B cell (primary cell): ENCODE measurements at places on chromosomes 16 and 17.

GRCh38 chr17:73255671-73256181 is 6.0 kb downstream of the CPSF4L start:
- DNase-seq, result peak; percentile 70

GRCh38 chr16:87552772-87553573 is 49.3 kb upstream of the JPH3 start:
- DNase-seq, result no peak

DNA sequence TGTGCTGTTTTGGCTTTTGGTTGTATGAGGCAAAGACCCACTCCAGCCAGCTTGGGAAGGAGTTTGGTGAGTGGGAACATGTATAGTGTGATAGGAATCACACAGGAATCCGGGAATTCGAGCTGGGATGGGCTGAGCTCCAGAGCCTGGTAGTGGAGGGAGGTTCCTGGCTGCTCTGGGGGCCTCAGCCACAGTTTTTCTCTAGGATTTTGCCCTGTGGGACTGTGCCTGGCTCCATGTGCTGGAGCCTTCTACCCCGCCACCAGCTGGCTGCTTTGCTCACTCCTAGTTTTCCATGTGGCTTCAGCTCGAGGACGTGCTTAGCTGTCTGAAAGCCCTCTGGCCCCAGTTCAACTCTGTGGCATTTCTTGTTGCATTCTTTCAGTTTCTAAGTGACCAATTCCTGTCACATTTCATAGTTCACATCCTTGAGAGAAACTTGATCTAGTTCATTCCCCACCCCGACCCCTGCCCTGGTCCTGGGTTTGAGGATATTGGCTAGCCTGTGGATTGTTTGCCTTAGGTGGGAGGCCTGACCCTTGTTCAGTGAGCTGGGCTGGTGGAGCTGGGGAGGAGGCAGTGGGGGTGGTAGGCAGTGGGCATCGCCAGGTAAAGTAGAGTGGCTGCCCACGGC is 5.0 kb downstream of the SEC14L1 start:
- DNase-seq, result peak; percentile 25

DNA sequence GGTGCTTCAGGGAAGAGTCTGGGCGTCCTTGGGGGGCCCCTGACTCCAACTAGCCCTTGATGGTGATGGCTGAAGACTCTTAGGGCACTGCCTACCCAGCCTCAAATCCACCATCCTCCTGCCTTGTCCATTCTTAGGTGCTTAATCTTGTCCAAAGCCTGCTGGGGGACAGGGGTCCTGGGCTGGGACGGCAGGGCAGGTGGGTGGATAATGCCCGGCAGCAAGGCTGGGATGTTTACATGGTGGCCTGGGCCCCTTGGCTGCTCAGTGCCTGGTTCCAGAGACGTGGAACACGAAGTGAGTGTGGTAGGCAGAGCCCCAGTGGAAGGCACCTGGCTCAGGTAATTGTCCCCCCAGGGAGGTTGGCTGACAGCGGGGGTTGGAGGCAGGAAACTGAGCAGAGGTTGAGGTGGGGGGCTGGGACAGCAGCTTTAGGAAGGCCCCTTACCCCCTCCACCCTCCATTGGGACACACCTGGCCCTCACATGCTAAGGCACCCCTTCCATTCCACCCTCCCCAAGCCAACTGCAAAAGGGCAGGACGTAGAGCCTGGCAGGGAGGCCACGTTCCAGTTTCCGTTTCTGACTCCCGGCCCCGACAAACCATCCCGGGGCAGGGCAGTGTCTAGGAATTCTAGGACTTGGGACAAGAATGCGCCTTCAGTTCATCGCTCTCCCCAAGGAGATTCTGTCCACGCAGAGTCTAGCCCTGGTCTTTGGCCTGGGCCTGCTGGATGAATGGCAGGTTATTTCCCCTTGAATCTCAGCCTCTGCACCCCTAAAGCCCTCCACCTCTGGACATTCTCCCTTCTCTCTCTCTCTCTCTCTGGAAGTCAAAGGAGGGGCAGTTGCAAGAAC is 1.9 kb downstream of the FOXJ1 start:
- DNase-seq, result no peak

GRCh38 chr16:72471317-72471924 is 299.5 kb upstream of the PMFBP1 start:
- DNase-seq, result no peak

DNA sequence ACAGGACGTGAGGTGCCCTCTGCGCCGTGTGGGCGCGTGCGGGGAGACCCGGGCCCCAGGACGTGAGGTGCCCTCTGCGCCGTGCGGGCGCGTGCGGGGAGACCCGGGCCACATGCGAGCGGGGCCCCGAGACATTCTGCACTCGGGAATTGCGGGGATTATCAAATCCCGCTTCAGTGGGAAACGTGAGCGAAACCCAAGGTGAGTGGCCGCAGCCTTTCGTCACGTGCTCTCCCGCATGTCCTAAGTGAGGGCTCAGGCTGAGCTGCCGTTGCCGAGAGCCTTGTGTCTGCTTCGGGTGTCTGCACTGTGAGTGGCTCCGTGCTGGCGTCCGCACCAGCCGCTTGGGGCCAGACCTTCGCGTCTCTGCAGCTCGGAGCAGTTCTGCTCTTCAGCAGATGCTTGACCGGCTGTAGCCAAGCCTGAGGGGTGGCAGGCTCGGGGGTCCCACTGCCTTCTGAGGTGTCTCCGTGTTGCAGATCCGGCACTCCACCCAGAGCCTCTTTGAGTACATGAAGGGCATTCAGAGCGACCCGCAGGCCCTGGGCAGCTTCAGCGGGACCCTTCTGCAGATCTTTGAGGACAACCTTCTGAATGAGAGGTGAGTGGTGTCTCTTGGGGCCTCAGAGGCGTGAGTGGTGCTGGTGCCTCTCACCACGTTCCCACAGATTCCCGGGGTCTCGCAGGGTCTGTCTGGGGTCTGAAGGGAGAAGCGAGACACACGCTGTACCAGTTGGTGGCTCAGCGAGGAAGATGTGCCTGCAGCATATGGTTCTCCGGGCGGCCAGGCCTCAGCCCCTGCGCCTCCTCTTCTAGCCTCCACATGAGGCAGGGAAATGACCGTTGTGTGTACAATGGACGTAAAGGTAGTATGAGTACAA is 90.5 kb upstream of the ZNF750 start:
- no peak for DNase-seq

DNA sequence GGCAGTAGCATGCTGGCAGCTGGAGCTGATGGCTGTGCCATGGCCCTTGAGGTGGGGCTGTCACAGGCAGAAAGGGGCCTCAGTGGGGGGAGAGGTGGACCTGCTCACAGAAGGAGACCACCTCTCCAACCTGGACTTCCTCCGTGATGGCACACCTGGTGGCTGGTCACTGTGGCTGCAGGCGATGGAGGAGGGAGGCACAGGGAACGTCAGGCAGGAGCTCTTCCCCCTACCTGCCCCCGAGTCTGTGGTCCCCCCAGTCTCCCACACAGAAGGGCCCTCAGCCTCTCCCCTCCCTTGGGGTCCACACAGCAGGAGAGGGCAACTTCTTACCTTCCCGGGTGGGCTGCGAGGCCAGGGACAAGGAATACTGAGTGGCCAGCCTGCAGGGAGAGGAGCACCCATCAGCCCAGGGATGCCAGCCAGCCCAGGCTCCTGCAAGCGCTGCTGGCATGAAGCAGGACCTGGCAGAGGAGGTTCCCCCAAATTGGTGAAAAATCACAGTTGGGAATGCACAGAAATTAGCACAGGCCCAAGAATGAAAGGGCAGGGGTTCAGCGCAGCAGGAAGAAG is 96.5 kb downstream of the GOSR1 start:
- no peak for DNase-seq

DNA sequence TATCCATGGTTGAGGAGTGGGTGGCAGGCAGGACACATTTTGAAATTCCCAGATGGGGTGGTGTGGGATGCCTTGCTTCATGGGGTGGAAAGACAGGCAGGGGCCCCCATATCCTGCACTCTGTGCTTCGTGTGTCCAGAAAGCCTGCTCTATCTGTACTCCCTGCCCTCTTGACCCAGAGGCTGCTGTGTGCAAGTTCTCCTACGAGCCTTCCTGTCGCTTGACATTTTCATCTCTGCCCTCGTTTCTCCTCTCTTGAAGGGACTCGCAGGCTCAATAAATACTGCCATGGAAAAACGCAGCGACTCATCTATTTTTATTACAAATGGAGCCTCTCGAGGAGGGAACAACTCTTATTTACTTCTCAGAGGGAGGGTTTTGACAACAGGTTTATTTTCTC is 254.8 kb downstream of the XYLT1 start:
- DNase-seq, result no peak

DNA sequence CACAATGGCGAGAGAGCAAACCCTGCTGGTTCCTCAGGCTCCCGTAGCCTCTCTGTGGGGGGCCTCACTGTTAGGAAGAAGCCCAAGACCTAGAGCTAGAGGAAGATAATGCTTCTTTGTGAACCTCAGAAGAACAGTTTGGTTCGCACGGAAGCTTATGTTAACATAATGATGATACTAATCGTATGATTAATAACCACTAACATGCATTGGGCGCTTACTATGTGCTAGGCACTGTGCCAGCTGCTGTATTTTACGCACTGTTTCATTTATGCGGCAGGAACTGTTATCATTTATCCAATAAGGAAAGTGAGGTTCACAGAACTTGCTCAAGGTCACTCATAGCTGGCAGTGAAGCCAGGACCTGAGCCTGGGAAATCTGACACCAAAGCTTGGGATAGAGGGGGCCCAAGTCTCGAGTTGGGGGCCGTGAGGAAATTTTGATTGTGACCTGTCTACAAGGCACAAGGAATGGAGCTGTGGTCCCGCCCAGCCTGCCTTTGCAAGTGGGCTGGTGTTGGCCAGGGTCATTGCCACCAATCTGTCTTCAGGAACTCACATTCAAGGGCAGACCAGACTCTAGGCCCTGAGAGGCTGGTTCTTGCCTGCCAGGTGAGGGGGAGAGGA is 6.8 kb downstream of the PRCD start:
- DNase-seq, result no peak

GRCh38 chr17:78485290-78486168 is 91.7 kb downstream of the DNAH17 start:
- no peak for DNase-seq

DNA sequence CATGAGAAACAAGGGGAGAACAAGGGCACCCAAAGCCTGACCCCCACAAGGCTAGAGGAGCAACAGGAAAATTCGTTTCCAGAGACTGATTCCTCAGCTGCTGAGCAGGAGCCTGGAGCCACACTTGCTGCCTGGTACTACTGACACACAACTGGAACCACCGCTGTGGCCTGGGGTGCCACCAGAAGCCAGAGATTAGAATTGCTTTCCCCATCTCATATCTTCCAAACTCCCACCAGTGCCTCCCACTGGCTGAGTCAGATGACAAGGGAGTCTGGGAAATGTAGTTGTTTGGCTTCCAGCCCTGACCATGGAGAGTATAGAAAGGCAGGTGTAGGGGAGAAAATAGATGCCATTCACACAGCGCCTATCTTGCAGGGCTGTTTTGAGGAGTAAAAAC is 4.1 kb upstream of the TMEM11 start:
- DNase-seq, result no peak

GRCh38 chr16:11175787-11176341 is 80.1 kb downstream of the SOCS1 start:
- no peak for DNase-seq

GRCh38 chr16:27304102-27304501 is 9.7 kb upstream of the IL4R start:
- no peak for DNase-seq

GRCh38 chr16:1028524-1029258 is 43.9 kb upstream of the SSTR5 start:
- no peak for DNase-seq

DNA sequence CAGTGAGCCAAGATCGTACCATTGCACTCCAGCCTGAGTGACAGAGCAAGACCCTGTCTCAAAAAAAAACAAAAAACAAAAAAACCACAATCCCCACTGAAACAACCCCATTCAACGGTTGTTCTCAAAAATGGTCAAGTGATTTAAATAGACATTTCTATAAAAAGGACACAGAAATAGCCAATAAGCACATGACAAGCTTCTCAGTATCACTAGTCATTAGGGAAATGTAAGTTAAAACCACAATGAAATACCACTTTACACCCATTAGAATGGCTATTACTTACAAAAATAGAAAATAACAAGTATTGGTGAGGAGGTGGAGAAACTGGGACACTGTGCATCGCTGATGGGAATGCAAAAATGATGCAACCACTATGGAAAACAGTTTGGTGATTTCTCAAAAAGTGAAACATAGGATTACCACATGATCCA is 26.6 kb upstream of the MYLK3 start:
- DNase-seq, result no peak

GRCh38 chr16:22070361-22071330 is 21.7 kb upstream of the VWA3A start:
- DNase-seq, result no peak

DNA sequence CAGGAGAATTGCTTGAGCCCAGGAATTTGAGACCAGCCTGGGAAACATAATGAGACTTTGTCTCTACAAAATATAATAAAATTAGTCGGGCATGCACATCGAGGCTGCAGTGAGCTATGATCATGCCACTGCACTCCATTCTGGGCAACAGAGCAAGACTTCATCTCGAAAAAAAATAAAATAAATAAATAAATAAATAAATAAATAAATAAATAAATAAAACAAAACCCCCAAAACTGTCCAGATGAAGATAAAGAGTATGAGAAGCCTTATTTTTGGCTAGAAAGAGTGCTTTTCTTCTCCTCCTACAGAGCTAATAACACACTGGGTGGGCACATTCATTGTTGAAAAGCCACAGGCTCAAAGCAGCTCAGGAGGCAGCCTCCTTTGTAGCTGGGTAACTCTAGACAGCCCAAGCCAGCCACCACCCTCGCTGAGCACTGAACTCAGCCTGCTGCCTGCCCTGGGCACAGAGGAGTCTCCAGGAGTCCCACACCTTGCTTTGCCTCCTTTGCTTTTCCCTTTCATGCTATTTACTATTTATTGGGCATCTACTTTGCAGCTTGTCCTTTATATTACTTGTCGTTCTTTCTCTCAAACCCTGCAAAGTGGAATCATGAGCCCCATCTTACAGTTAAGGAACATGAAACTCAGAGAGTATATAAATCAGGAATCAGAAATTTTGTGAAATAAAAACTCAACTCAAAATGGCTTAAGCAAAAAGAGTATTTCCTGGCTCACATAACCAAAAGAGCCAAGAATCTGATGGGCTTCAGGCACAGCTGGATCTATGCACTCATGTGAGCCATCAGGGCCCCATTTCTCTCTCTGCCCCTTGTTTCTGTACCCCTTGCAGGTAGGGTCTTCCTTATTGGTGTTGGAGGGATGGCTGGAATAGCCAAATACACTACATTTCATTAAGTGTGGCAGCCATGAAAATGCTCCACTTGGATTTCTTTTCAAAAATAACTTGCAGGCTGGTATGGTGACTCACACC is 18.1 kb upstream of the C16orf87 start:
- no peak for DNase-seq

GRCh38 chr17:71315568-71315967 is 805.3 kb upstream of the SOX9 start:
- no peak for DNase-seq
